ENCODE measurements at places on chromosomes 6 and 20.

DNA sequence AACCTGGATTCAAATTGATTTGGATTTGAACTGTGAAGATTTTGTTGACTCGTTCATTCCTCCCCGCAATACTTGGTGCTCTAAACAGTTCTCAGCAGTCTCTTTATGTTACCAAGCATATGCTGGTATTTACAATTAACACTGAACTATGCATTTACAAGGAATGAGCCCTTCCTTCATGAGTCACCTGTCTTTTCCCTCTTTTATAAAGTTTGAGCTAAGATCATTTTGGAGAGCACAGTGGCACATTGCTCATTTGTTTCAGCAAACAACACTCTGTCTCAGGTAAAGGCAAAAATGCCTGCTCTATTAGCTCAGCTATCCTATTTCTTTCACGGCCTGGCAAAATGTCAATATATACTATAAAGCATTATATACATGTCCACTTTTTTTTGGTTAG is 285.4 kb downstream of the PHACTR1 start:
- no peak for DNase-seq

DNA sequence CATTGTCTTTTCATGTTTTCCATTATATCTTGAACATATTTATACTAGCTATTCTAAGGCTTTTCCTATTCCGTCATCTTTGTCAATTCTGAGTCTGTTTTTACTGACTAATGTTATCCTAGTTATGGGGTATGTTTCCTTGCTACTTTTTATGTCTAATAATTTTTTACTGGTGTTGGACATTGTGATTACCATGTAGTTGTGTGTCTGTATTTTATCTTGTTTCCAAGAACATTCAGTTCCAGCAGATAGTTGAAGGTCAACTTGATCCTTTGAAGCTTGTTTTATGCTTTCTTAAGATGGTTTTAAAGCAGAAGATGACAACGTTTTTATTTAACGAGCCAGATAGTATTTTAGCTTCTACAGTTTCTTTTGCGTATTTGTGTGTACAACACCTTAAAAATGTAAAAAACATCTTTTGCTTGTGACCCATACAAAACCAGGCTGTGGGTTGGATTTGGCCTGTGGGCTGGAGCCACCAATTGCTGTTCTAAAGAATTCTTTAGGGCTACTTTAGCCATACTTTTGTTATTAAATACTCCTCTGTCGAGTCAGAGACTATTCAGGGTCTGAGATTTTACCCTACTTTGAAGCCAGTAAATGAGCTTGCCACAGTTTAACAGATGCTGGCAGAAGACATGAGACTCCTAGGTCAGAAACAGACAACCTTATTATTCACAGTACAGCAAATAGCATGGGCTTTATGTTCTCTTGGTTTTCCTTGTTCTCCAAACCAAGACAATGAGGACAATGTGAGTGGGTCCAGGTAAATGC is 38.7 kb upstream of the REV3L start:
- DNase-seq, result no peak

GRCh38 chr6:36139991-36140710 is 9.8 kb downstream of the MAPK13 start:
- DNase-seq, result no peak

DNA sequence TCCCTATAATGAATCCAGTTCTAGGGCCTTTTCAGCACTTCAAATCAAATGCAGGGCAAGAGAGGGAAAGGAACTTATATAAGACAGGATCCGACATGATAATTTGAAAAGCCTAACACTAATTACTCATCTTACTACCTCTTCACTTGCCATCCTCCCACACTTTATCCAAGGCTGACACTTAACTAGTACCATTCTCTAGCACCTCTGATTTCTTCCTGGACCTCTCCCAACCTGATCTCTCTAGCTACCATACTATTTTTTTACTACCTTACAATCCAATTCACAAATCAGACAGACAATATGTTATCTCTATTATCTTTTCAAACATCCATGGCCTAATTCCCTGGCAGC is 50.4 kb downstream of the BTBD9 start:
- no peak for DNase-seq

DNA sequence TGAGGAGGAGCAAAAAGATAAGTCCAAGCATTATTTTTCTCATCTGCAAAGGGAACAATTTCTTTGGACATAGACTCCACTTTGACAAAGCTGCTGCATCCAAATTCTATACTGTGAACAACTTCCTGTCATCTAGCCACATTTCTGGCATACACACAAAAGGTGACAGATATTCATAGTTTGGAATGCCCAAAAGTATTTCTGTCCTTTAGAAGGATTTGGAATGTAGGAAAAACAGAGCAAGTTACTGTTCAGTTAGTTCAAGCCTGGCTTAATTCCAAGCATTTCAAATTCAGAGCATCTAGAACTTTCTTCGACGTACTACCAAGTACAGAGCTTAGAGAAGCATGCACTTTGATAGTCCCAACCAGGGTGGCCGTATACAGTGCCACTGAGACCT is 134.0 kb downstream of the PDE7B start:
- no peak for DNase-seq

DNA sequence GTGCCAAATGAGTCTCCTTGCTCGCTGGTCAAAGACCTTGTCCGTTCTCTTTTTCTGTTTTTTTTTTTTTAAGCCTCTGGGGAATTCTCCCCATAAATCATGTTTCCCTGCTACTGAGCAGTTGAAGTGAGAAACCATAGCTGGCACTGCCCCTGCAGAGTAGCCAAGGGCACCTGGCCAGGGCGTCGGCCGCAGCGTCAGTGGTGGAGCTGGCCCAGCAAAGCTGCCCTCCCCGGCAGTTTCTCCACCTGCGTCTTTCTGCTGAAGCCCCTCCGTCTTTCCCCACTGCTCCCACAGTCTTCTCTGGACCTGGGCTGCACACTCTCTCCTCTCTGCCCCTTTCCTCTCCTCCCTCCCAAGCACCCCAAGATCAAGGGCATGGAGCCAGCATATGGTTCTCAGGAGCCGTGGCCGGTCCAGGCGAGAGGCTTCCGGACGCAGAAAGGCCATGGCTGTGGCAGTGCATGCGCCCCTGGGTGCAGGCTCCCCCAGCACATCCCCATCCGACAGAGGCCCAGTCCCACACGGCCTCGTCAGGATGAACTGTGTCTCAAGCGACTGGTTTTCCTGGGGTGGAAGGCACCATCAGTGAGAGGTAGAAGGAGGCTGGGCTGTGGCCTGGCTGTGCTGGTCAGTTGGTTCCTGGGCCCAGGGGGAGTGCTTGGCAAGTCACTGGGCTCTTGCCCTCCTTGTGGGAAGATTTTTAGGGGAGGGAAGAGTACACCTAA is 218.1 kb downstream of the ERMARD start:
- DNase-seq, result no peak
